Heart right ventricle (tissue), 16 donors: ENCODE measurements at places on chromosomes 2 and 18. TPM values are rescaled to one million over a fixed set of nuclear protein-coding genes. Genes with fewer than 3 reads are reported as not detected.

MYO5B gene
- total RNA-seq, result 3.7 TPM

DNA sequence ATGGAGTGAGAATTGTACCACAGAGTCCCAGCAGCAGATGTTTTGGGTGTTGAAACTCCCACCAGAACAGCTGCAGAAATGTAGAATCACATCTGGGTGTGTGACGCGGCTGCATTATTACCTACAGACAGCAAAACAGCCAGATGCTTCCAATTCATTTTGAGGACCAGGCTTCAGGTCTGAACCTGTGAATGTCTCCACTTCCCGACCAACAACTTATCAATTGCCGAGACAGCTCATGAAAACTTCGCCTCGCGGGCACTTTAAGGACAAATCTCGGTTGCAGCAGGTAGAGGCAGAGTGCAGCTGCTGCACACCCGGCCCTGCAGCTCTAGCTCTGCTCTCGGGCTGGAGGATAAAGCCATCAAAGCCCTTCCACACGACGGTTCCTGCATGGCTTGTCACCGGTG, 202.0 kb downstream of the HRH4 start:
- no peaks in the 10 kb centered on the region for H3K27me3 ChIP-seq
- no peak overlapping the region for H3K27ac ChIP-seq

DNA sequence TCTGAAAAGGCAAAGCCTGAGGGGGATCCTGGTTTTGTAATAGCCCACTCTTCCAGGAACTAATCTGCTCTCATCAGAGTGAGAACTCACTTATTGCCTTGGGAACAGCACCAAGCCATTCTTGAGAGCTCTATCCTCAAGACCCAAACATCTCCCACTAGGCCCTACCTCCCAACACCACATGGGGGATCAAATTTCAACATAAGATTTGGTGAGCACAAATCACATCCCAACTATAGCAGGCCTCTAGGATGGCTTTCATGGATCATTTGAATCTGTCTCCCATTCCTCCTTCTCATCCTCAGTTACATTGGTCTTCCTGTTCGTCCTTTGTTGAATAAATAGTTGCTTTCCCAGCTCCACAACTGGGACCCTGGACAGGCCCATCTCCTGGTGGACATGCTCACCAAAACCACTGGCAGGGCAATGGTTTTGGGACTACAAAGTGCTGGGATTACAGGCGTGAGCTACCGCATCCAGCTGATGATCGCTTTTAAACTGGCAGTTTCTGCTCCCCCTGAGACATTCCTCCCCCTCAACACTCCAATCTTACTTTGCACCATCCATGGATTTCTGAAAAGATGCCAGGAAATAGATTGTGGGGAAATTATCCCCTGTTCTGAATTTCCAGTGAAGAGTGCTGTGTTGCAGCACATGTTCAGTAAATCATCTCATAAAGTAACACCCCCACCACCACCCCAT, 42.6 kb downstream of the MCFD2 start:
- no peak for DNase-seq
- H3K27ac ChIP-seq, result no peak overlapping the region
- H3K27me3 ChIP-seq, result no peaks in the 10 kb centered on the region
- H3K4me1 ChIP-seq, result peaks cover 18% of the 10 kb centered on the region

ALLC gene
- not detected for total RNA-seq

GRCh38 chr2:219803294-219803693, 175.9 kb downstream of the SLC4A3 start:
- H3K27ac ChIP-seq, result no peak overlapping the region
- no peaks in the 10 kb centered on the region for H3K36me3 ChIP-seq
- H3K27me3 ChIP-seq, result no peaks in the 10 kb centered on the region
- H3K4me3 ChIP-seq, result no peak overlapping the region
- H3K4me1 ChIP-seq, result no peaks in the 10 kb centered on the region

- H3K4me3 ChIP-seq, result no peak overlapping the region
- no peak overlapping the region for H3K27ac ChIP-seq
- no peak for DNase-seq
- no peaks in the 10 kb centered on the region for H3K27me3 ChIP-seq
- no peaks in the 10 kb centered on the region for H3K4me1 ChIP-seq
Measured at GRCh38 chr18:33532978-33533377, 45.0 kb upstream of the ASXL3 start.

SCN9A gene
- 2.9 TPM for total RNA-seq

- no peak overlapping the region for H3K27ac ChIP-seq
- no peaks in the 10 kb centered on the region for H3K27me3 ChIP-seq
- no peak overlapping the region for H3K4me3 ChIP-seq
- H3K36me3 ChIP-seq, result no peaks in the 10 kb centered on the region
Measured at GRCh38 chr2:39508198-39508597, 71.1 kb upstream of the MAP4K3 start.

DNA sequence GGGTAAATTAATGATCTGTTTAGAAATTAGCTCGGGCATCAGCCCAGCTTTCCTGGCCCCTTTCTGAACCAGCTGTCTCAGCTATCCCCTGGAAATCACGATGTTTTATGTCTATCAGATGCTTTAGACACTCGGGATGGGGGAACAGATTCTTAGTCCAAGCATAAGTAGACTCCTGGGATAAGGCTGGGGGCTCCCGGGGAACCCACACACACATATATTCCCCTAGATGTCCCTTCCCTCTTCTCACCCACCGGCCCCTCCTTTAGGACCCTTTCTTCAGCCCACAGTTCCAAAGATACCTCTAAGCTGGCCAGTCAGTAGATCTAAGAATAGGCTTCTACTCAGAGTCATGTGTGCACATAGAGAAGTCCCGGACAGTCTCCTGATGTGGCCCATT, 151.5 kb upstream of the COPS8 start:
- no peak overlapping the region for H3K27ac ChIP-seq
- no peaks in the 10 kb centered on the region for H3K36me3 ChIP-seq
- DNase-seq, result no peak
- H3K4me3 ChIP-seq, result no peak overlapping the region
- H3K4me1 ChIP-seq, result peaks cover 2% of the 10 kb centered on the region
- H3K27me3 ChIP-seq, result no peaks in the 10 kb centered on the region

DNA sequence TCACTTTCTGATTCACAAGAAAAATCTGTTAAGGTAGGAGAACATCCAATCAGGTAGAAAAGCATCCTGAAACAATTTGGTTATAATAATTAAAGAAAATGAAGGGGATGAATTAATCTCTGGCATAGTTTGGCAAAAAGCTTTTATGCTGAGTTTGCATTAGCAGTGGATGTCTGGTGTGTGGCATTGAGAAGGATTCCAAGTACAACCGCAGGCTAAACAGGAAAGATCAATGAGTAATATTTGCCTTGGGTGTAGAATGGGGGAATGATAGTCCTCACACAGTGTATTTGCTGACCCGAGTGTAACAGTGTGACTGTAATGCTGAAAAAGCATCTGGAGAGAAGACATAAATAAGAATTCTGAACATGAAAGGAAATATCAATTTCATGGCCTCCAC, 68.3 kb upstream of the SESTD1 start:
- no peak overlapping the region for H3K27ac ChIP-seq
- no peaks in the 10 kb centered on the region for H3K36me3 ChIP-seq
- H3K4me1 ChIP-seq, result no peaks in the 10 kb centered on the region
- DNase-seq, result no peak
- no peak overlapping the region for H3K4me3 ChIP-seq

DNA sequence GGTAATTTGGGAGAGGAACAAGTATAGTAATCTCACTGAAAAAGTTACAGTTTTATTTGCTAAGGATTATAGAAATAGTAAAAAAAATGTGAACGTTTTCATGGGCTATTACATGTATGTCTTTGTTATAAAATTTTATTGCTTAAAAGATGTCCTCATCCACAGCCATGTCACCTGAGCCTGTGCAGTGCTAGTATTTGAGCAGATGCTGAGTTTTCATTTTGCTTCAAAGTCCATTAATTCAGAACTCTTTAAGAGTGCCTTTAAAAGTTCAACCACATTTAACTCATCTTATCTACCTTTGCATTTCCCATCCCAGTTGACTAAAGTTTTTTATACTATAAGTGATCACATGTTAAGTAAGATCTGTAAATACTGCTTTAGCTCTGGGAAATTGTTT, 52.6 kb downstream of the DPP10 start:
- H3K27me3 ChIP-seq, result no peaks in the 10 kb centered on the region
- no peaks in the 10 kb centered on the region for H3K36me3 ChIP-seq
- H3K4me3 ChIP-seq, result no peak overlapping the region
- DNase-seq, result no peak
- H3K27ac ChIP-seq, result no peak overlapping the region

DAPL1 gene
- not detected for total RNA-seq

ZNF385B gene
- total RNA-seq, result 1.8 TPM

GRCh38 chr2:175418224-175418835, 236.8 kb upstream of the ATP5MC3 start:
- peaks cover 19% of the 10 kb centered on the region for H3K27me3 ChIP-seq
- no peak for DNase-seq
- H3K4me1 ChIP-seq, result no peaks in the 10 kb centered on the region
- no peak overlapping the region for H3K4me3 ChIP-seq
- H3K36me3 ChIP-seq, result no peaks in the 10 kb centered on the region

MAP3K19 gene
- total RNA-seq, result not detected

- H3K4me1 ChIP-seq, result peaks cover 59% of the 10 kb centered on the region
- DNase-seq, result no peak
- no peak overlapping the region for H3K4me3 ChIP-seq
- no peaks in the 10 kb centered on the region for H3K36me3 ChIP-seq
Measured at GRCh38 chr2:9217838-9218770, 11.5 kb downstream of the ASAP2 start.

DNA sequence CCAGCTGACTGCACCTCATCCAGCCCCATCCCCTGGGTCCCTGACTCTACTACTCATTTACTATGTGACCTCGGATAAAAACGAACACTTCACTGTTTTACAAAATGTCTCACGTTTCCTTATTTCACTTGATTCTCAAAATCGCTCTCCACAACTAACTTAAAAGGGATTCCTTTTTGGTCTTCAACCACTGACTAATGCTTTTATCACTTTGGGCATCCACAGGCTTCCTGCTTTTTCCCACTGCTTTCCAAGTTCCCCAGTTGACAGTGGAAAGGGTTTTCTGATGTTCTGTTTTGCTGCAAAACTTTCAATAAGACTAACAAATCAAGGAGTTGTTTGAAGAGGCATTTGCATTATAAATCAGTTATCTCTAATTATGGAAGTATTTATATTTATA, 24.1 kb downstream of the EIF2AK3 start:
- H3K27me3 ChIP-seq, result no peaks in the 10 kb centered on the region
- peak overlapping the region; percentile 69 for H3K27ac ChIP-seq
- H3K36me3 ChIP-seq, result no peaks in the 10 kb centered on the region
- DNase-seq, result no peak

GRCh38 chr2:120236316-120236715, 13.1 kb upstream of the TMEM185B start:
- H3K36me3 ChIP-seq, result no peaks in the 10 kb centered on the region
- no peak for DNase-seq
- no peak overlapping the region for H3K27ac ChIP-seq
- H3K27me3 ChIP-seq, result no peaks in the 10 kb centered on the region

- H3K4me3 ChIP-seq, result no peak overlapping the region
- H3K4me1 ChIP-seq, result peaks cover 11% of the 10 kb centered on the region
- no peaks in the 10 kb centered on the region for H3K36me3 ChIP-seq
- no peak overlapping the region for H3K27ac ChIP-seq
Measured at GRCh38 chr2:112600634-112601033, 16.2 kb downstream of the CHCHD5 start.

DNA sequence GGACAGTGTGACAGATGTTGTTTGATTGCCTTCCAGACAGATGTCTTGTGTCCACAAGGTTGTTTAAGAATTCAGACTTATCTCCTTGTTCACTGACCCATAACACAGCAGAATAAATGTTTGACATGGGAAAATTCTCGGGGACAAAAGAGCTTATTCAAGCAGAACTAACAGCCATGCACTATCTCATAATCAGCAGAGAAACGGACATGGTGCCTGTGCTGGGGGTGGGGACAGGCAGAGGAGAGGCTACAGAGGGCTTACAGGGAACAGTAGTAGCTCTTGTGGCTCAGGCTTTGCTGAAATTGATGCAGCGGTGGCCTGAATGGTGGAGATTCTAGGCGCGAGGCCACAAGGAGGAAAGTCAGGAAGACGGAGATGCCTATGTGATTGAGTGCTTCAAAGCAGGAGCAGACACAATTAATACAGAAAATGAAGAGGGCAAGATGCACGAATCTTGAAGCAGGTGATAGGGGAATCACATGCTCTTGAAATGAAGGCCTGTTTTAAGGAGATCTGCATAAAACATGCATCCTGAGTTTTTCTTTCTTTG, 62.0 kb upstream of the CAB39 start:
- H3K36me3 ChIP-seq, result no peaks in the 10 kb centered on the region
- H3K4me3 ChIP-seq, result no peak overlapping the region
- H3K27ac ChIP-seq, result no peak overlapping the region

CGREF1 gene
- total RNA-seq, result 0.40 TPM

GRCh38 chr18:72840109-72840508, 27.7 kb downstream of the NETO1 start:
- DNase-seq, result no peak
- no peaks in the 10 kb centered on the region for H3K36me3 ChIP-seq
- no peak overlapping the region for H3K27ac ChIP-seq
- H3K4me3 ChIP-seq, result no peak overlapping the region

GRCh38 chr2:85750587-85751575, 2.9 kb upstream of the ATOH8 start:
- H3K36me3 ChIP-seq, result no peaks in the 10 kb centered on the region
- peak; percentile 82 for DNase-seq
- no peak overlapping the region for H3K4me3 ChIP-seq
- peaks cover 74% of the 10 kb centered on the region for H3K4me1 ChIP-seq

CCDC150 gene
- total RNA-seq, result 3.8 TPM

GRCh38 chr2:108620656-108621055, 86.4 kb downstream of the LIMS1 start:
- no peak overlapping the region for H3K4me3 ChIP-seq
- H3K36me3 ChIP-seq, result no peaks in the 10 kb centered on the region
- peaks cover 20% of the 10 kb centered on the region for H3K4me1 ChIP-seq
- peak overlapping the region; percentile 20 for H3K27ac ChIP-seq
- DNase-seq, result no peak
- H3K27me3 ChIP-seq, result no peaks in the 10 kb centered on the region

DNA sequence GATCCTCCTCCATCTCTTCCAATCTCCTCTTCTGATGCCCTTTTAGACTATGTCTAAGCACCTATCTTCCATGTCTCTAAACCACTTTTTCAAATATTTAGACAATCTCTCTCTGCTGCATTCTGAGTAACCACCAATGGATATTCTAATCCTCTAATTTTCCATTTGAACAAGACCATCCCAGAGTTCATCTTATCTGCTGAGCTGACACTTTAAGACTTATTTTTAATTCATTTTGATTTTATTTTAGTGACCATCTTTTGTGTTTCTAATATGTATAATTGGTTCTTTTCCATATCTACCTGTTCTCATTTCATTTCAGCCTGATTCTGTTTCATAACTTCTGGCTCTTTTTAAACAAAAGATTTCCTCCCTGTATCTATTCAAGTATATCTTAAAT, 369.9 kb downstream of the CLIP4 start:
- H3K36me3 ChIP-seq, result no peaks in the 10 kb centered on the region
- no peak overlapping the region for H3K27ac ChIP-seq
- H3K4me1 ChIP-seq, result no peaks in the 10 kb centered on the region
- no peaks in the 10 kb centered on the region for H3K27me3 ChIP-seq
- no peak overlapping the region for H3K4me3 ChIP-seq

GRCh38 chr2:174635015-174635593, 37.5 kb upstream of the WIPF1 start:
- peaks cover 8% of the 10 kb centered on the region for H3K4me1 ChIP-seq
- no peak overlapping the region for H3K27ac ChIP-seq
